Activated T-cell treated with anti-CD3 and anti-CD28 coated beads for 24 hours (primary cell): ENCODE measurements at places on chromosomes 12 and 14.

- DNase-seq, result no peak
These were observed 195.4 kb upstream of the RMST start for GRCh38 chr12:97267166-97267565.

- DNase-seq, result no peak
These were observed 50.9 kb upstream of the TRAF3 start for GRCh38 chr14:102726191-102726949.

DNA sequence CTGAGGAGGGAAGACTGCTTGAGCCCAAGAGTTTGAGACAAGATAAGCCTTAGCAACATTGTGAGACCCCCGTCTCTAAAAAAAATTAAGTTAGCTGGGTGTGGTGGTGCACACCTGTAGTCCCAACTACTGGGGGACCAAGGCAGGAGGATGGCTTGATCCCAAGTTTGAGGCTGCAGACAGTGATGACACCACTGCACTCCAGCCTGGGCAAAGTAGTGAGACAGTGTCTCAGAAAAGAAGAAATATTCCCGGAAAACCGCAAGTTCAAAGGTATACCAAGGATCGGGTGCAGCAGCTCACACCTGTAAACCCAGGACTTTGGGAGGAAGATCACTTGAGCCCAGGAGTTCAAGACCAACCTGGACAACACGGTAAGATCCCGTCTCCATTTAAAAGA lies 5.8 kb downstream of the PTGES3 start:
- DNase-seq, result no peak

DNA sequence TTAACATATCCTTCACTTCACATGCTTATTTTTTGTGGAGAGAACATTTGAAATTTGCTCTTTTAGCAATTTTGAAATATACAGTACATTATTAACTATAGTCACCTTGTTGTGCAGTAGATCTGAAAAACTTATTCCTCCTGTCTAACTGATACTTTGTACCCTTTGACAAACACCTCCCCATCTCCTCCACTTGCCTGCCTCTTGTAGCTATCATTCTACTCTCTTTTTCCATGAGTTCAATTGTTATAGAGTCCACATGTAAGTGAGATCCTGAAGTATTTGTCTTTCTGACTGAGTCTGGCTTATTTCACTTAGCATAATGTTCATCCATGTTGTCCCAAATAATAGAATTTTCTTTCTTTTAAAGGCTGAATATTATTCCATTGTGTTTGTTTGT lies 9.5 kb upstream of the SERPINA6 start:
- no peak for DNase-seq

DNA sequence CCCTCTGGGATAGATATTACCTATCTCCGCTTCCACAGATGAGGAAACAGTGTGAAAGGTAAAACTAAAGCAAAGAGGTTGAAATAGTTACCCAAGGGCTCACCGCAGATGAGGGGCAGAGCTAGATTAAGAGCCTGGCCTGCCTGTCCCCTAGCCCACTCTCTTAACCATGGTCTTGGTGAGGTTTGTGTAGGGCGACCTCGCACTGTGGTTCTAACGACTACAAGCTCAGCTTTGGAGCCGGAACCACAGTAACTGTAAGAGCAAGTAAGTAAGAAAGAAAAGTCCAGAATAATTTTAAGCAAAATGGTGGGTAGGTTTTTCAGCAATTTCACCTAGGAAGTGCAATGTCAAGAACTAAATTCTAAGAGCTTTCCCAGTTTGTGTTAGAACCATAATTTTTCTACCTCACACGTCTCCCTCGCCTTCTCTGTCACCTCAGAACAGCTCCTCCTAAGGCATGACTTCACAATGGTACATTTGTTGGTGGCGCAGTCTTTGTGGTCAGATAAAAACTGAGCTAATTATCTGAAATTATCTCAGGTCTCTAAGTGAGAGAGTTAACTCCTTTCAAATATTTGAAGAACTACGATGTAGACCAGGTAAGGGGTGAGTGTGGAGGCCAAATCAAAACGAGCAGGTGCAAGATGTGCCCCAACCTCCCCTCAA lies 64.8 kb downstream of the DAD1 start:
- no peak for DNase-seq

DNA sequence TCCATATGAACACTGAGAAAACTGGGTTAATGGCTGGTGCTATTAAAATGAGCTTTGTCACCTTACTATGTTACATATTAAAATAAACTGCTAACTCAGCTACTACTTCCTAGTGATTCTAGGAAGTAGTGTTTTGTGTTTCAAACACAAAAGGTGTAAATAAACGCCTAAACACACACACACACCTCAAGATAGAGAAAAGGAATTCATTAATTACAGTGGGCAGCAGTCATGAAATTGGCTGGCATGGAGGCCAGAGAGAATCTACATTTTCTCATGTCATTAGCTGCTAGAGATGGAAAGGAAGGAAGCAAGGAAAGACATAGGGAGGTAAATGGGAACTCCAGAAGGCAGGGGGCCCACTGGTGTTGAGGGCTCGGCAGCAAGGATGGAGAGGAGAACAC lies 787 bp upstream of the PRMT5 start:
- DNase-seq, result no peak

GRCh38 chr12:118063576-118064391 lies 2.8 kb upstream of the WSB2 start:
- DNase-seq, result no peak

DNA sequence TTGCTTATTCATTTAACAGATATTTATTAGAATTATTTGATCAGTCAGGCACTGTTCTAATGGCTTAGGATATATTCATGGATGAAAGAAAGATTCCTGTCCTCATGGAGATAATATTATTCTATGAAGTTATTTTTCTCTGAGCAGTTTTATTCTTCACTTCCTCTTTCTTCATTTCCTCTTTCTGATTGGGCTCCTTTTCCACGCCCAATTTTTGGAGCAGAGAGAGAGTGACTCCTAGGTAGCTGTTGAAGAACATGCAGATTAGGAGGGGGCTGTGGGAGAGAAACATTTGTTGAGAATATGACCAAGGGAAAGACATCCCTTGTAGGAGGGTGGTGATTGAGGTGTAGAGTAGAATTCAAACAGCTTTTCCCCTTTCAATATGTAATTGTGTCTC lies 6.0 kb upstream of the YARS2 start:
- no peak for DNase-seq

DNA sequence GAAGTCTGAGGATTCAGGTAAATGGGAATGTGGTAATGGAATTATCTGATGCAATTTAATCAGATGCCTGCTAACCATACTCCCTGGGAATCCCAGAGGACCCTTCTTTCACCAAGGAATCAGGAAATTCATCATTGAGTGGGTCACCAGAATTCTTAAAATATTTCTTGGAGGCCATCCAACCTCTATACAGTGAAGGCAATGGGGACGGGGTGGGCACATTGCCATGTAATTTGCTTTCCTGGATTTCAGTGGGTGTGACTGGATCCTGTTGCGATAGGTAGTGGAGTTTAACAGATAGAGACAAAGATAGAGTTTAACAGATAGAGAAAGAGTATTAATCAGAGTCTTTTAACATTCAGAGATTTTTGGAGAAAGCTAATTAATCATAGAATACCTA lies 394.4 kb downstream of the DAD1 start:
- no peak for DNase-seq

DNA sequence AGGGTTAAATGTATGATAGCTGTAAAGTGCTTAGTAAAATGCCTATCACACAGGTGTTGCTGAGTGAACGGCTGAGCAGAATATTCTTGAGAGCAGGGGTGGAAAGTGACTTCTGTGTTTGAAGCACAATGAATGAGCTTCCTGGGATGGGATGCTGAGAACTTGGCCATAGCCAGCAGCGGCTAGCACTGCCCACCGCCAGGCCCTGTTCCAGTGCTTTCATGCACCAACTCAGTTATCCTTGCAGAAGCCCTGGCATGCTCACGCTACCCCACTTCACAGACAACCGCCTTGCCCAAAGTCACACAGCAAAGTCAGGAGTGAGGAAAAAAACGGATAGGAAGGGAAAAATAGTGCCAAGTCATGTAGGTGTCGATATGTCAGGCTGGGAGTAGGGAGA lies 10.9 kb downstream of the DYNC1H1 start:
- no peak for DNase-seq

- no peak for DNase-seq
These were observed 1.1 kb downstream of the SP1 start for GRCh38 chr12:53380794-53381730.

GRCh38 chr12:121050725-121051124 lies 11.7 kb upstream of the OASL start:
- DNase-seq, result no peak

GRCh38 chr12:6444031-6444430 lies 724 bp upstream of the CD27 start:
- no peak for DNase-seq

- peak; percentile 1 for DNase-seq
These were observed 57.6 kb downstream of the BRMS1L start for GRCh38 chr14:35883677-35884293.

DNA sequence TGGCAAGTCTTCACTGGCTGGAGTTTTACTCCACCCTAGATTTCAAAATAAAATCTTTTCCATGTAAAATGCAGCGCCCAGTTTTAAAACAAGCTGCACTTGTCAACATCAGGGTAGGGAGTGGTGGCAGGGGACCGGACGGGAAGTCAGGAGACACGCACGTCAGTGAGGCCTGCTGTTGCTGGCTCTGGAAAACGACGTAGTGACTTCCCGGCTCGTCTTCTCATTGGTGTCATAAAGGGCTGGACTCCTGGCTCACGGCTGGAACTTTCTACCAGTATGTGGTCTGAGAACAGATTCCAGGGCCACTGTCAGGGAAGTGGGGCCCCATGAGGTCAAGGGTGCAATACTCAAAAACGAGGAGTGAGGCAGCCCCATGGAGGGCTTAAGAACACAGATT lies 64.2 kb upstream of the FOXN3 start:
- DNase-seq, result no peak

- DNase-seq, result no peak
These were observed 41.9 kb downstream of the HCAR2 start for GRCh38 chr12:122661246-122661645.

DNA sequence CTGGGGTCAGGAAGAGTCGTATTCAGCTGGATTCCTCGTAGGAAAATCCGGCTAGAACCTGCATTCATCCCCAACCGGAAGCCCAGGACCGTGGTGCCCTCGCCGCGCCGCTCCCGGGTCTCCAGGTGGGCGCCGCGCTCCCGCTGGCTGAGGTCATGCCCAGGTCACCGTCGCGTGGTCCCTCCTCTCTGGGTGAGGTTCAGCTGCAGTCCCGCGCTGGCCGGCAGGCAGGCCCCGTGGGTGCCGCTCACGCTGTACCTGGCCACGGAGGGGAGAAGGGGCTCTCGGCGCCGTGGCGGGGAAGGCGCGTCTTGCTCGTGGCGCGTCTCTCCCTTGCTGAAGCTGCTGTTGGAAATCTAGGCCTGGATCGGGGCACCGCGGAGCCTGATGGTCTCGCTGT lies 44.5 kb downstream of the LRTM2 start:
- no peak for DNase-seq

DNA sequence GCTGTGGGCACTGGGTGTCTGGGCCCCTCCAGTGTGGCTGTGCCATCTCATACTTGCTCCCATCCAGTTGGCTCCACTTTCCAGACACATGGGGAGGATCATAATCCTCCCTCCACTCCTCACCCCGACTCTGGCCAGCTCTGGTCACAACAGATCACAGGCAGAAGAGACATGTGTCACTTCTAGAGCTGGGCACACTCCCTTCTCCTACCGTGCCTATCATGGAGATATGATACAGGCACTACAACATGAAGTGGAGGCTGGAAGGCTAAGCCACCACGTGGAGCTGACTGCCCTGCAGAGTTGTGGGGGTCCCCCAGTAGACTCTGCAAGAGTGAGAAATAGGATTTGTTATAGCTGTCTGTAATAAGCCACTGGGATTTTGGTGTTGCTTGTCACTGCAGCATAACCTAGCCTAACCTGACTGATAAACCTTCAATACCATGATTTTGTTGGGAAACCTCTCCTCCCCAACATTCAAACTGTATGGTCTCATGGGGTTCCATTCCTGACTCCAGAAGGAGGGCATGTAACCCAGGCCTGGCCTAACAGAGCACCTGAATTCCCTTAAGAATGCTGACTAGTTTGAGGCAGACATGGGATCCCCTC lies 20.0 kb downstream of the NT5DC3 start:
- DNase-seq, result no peak

- no peak for DNase-seq
These were observed 26.6 kb downstream of the NUP37 start for GRCh38 chr12:102093319-102093718.

DNA sequence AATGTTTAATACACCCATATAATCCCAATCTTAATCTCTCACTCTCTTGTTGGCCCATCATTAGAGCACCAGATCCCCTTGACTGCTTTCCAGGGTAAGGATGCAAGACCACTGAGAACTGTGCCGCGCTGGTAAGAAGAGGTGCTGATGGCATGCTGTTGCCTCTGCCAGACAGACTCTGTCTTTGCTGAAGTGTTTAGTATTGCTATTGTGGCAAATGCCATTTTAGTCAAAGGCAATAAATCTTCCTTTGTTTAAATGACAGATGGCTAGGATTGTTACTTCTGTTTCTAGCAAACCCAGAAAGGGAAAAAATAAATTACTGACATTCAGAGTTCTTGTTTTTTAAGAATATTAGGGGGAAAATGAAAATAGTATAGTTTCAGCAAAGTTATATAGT lies 152.3 kb downstream of the MON2 start:
- DNase-seq, result no peak

DNA sequence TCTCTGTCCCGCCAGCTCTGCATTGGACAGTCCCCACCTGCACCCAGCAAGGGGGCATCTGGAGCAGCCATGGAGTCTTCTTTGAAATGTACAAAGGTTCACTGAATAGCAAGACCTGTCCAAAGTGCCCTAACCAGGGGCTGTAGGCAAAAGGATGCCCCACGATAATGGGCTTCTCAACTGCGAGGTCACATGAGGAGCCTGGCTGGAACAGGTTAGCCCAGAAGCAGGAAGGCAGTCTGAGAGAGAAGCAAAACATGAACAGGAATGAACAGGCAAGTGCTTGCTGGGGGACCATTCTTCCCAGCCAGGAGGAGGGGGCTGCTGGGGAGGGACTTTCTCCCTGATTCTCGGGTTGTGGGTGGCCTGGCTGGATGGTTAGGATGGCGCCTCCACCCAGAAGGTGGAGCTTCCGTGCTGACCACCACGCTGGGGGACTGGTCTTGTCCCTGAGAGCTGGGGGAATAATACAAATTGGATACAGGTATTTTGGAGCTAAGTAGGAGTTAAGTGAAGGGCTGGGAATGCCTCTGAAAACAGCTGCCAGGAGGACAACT lies 7.1 kb downstream of the KRT85 start:
- DNase-seq, result no peak

GRCh38 chr14:92546347-92547053 lies 32.9 kb downstream of the RIN3 start:
- no peak for DNase-seq

DNA sequence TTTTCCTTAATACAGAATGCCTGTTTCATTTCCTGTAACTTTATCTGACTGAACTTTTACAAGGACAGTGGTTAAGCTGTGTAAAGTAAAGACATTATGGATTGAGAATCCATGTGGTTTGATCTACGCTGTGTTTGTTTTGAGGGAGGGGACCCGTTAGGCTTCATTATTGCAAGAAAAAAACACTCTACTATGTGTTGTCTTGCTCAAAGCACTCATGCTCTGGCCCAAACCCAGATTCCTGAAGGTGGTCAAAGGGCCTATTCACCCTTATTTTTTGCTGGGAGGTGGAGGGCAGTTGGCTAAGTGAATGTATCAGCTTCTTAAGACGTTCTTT lies 11.9 kb downstream of the RNF10 start:
- DNase-seq, result no peak

- DNase-seq, result no peak
These were observed 46.0 kb upstream of the SRSF5 start for GRCh38 chr14:69720912-69721311.

GRCh38 chr12:59834659-59835474 lies 239.0 kb downstream of the SLC16A7 start:
- DNase-seq, result no peak
